ENCODE measurements at places on chromosomes 1 and 21. TPM values are rescaled to one million over a fixed set of nuclear protein-coding genes. Genes with fewer than 3 reads are reported as not detected.

The PTPRC gene
- 9.1 TPM for total RNA-seq

The SPATA45 gene
- total RNA-seq = not detected

The LY9 gene
- total RNA-seq = 0.25 TPM

The PRMT6 gene
- 5.9 TPM for total RNA-seq

The CD1B gene
- not detected for total RNA-seq

The IER5 gene
- 32.6 TPM for total RNA-seq

The NTNG1 gene
- total RNA-seq = not detected

The TPR gene
- 49.4 TPM for total RNA-seq

The TRIM67 gene
- total RNA-seq = 0.06 TPM

The AIM2 gene
- 0.23 TPM for total RNA-seq

The AKR7A3 gene
- total RNA-seq = 0.22 TPM

The ANXA9 gene
- 0.21 TPM for total RNA-seq

The PGLYRP3 gene
- not detected for total RNA-seq

The NBPF3 gene
- 4.8 TPM for total RNA-seq

Measured in right cardiac atrium (tissue), 5 donors.